ENCODE measurements at places on chromosomes 11 and 22. TPM values are rescaled to one million over a fixed set of nuclear protein-coding genes. Genes with fewer than 3 reads are reported as not detected.

The OTOG gene
- total RNA-seq, result not detected

The APOBEC3F gene
- 4.6 TPM for total RNA-seq

The OR5F1 gene
- not detected for total RNA-seq

The IL17REL gene
- 0.25 TPM for total RNA-seq

The MUC5AC gene
- total RNA-seq, result not detected

The OR2AT4 gene
- total RNA-seq, result not detected

The LARGE1 gene
- total RNA-seq, result 9.8 TPM

The CNIH2 gene
- 0.63 TPM for total RNA-seq

The AIFM3 gene
- total RNA-seq, result 0.25 TPM

The MFRP gene
- not detected for total RNA-seq

The RFPL2 gene
- not detected for total RNA-seq

The LMO2 gene
- 0.51 TPM for total RNA-seq

The OR52N4 gene
- not detected for total RNA-seq

The TRPC6 gene
- under 0.01 TPM for total RNA-seq

The DTX4 gene
- 1.3 TPM for total RNA-seq

The MOV10L1 gene
- 0.76 TPM for total RNA-seq

The NLRP14 gene
- not detected for total RNA-seq

The APOL5 gene
- total RNA-seq, result not detected

The KDM4E gene
- not detected for total RNA-seq

The OR10A4 gene
- total RNA-seq, result not detected

The ZNF70 gene
- 2.8 TPM for total RNA-seq

The DEFB131B gene
- total RNA-seq, result not detected

The MPZL2 gene
- 3.8 TPM for total RNA-seq

The PLAAT2 gene
- not detected for total RNA-seq

The CNGA4 gene
- under 0.01 TPM for total RNA-seq

The MRGPRE gene
- total RNA-seq, result not detected

The DAGLA gene
- 7.6 TPM for total RNA-seq

The IGLL1 gene
- not detected for total RNA-seq

The NRIP3 gene
- total RNA-seq, result 16.9 TPM

The KCNK4 gene
- not detected for total RNA-seq

The PELI3 gene
- total RNA-seq, result 9.9 TPM

The CD248 gene
- total RNA-seq, result 5.1 TPM

The CSNK2A3 gene
- 0.81 TPM for total RNA-seq

The DEUP1 gene
- not detected for total RNA-seq

The MRE11 gene
- 7.7 TPM for total RNA-seq

The FGF19 gene
- not detected for total RNA-seq

The MPPED2 gene
- total RNA-seq, result 0.25 TPM

The TUB gene
- total RNA-seq, result 3.7 TPM

The MS4A15 gene
- total RNA-seq, result not detected

The TPCN2 gene
- 10.5 TPM for total RNA-seq

Measured in mesangial cell (primary cell).